Activated effector memory CD4-positive, alpha-beta T cell treated with anti-CD3 and anti-CD28 coated beads, Interleukin-2, amount 50 U/mL, for 16 hours (primary cell): ENCODE measurements at places on chromosomes 3 and 15.

GRCh38 chr3:36792342-36792741 is 28.0 kb upstream of the DCLK3 start:
- DNase-seq = no peak

DNA sequence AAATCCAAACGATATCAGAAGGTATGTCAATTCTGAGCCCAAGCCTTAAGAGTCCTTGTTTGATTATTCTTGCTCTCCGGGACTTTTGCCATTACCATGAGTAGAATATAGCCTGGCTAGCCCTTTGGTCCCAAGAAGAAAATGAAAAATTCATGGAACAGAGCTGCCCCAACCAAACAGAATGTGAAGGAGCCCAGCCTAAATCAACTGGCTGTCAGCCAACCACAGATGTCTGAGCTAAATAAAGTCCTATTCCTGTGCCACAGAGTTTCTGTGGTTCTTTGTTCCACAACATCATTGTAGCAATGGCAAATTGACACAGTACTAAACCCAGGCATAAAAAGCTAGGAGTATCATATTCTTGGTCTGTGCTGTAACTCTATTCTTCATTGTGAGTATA is 185.2 kb downstream of the CPNE4 start:
- no peak for DNase-seq

- no peak for DNase-seq
Measured at GRCh38 chr3:59081071-59081470, 31.2 kb upstream of the CFAP20DC start.

DNA sequence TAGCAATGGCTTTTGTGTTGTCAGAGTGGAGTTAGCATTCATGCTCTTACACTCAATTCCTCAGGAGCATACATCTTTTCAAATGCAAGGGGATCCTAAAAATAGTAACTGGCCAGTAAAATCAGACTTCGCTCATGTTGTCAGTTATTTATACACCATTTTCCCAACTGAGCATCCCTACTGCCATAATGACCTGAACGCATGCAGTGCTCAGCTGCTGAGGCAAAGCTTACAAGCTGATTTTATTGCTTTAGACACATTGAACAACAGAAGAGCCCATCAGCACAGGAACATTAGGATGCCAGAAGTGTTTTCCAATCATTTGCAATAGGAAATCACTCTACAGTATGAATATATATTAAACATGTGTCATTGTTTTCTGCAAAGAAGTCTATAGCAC is 689.7 kb upstream of the BCHE start:
- no peak for DNase-seq
